Hippocampal formation (tissue), 2 donors: ENCODE measurements at places on chromosomes 13 and 19.
A peak's percentile ranks its signal among the peaks of the same experiment; 100 is the strongest.

DNA sequence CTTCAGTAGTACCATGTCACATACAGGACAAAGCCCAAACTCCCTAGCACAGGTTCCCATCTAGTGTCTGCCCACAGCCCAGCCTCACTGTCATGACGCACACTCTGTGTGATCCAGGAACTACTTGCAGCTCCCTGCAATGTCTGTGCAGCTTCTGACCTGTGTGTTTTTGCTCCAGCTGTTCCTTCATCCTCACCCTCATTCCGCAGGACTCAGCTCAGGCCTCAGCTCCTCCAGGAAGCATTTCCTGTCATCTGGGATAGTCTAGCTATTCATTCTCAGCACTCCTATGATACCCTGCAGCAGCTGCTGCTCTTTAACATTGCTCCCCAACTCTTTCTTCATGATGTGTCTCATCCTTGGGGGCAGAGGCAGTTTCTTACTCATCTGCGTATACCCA is 56.1 kb downstream of the ENOX1 start:
- DNase-seq: no peak

DNA sequence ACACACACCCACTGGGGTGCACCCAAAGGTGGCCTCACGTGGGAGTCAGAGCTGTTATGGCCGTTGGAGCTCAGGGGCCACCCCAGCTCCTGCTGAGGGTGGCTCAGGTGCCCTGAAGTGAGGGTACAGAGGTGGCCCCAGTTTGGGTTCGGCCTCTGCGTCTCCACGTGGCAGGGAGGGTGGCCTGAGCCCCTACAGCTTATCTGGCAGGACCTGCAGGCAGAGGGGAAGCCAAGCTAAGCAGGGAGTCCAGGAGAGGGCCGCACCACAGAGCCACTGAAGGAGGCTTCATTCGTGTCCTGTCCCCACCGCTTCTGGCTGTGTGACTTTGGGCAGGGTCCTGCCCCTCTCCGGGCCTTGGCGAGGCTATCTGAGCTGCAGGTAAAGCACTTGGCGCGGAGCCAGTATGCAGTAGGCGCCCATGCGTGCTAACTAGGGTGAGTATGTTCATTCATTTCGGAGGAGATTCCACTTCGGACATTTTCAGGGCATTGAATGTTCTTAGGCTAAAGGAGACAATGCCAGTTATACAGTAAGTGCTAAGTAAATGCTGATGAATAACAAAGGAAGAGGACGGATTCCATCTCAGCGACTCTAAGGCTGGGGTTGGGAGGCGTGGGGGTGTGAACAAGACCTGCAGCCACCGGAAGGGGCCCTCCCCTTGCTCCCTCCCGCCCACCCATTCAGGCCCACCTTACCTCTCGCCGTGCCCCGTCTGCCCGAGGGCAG is 4.9 kb downstream of the REX1BD start:
- DNase-seq: no peak

DNA sequence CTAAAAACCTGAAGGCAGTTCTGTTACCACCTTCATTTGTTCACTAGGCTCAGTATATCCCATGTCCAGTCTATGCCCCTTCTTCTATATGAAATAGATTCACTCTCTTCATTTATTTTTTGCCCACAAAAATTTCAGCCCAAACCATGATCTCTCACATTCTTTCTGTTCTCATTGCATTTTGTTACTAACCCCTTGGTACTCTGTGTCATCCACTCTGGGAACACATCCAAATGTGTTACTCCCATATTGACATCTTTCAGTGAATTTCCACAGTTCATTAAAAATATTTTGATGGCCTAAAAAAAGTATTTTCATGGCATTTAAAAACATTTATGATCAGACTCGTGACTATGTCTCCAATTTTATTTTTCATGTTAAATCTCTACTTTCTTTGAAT is 378.9 kb downstream of the SLITRK1 start:
- no peak for DNase-seq

- DNase-seq: no peak
Observed at GRCh38 chr19:10915130-10916091, 13.0 kb downstream of the YIPF2 start.

DNA sequence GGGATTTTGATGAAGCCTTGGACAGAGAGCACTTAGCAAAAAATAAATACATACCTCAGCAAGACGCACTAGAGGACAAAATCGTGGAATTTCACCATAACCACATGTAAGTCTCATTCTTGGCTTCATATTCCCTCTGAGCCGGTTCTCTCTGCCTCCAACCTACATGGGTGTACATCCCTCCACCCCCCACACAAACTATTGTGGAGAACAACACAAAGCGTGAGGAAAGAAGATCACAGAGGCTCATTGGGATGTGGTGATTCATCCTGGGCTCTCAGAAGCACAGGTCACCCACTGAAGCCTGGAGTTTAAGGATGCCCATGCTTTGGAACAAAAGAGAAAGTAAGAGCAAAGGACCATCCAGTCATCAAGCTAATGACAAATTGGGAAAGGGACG is 192.2 kb downstream of the STK24 start:
- no peak for DNase-seq

DNA sequence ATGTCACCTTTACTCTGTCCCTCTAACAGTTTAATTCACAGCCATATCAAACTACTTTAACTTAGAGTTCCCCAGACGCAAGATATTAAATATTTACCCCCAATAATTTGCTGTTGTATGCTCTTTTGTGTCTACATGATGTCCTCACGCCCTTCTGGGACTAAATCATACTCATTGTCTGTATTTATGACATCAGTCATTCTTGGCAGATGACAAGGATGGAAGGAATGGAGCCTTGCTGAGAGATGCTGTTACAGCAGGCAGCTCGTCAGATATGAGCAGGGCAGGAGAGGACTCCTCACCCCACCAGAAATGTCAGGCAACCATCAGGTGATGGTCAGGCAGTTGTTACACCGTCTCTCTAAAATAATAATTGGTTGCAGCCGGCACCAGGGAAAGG is 41.8 kb downstream of the CARD8 start:
- DNase-seq: no peak

GRCh38 chr13:80341756-80342370 is 937 bp upstream of the SPRY2 start:
- DNase-seq: peak; percentile 72

DNA sequence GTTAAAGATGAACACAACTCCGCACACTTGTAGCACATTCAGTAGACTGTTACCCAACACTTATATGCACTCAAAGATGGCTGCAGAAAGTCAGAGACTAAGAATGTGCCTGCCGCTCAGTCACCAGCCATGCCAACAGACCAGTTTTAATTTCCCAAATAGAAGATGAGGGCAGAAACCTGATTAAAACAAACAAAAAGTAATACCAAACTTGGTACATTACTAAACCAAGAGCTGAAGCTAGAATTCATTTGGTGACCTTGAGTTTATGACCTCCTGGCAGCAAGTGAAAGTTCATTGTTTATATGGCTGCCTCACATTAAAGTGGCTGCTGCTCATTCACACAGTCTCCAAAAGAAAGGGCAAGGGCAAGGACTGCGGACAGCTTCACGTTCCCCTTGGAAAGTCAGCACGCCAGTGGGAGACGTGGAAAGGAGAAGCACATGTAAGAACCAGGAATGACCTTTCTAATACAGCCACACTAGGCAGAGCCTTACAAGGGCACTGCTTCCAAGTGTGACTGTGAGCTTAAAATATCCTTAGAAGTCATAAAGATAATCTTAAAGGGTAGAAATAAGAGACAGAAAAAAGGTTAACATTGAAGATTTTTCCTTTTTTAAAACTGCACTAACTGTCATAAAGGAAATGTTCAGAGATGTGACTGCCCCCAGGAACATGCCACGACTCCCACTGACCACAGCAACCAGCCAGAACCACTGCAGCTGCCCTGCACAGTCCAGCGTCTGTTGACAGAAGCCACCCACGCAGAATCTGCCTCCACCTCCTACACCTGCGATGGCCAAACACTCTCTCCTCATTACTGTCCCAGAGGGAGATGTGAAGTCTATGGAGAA is 73.5 kb downstream of the STK24 start:
- no peak for DNase-seq

DNA sequence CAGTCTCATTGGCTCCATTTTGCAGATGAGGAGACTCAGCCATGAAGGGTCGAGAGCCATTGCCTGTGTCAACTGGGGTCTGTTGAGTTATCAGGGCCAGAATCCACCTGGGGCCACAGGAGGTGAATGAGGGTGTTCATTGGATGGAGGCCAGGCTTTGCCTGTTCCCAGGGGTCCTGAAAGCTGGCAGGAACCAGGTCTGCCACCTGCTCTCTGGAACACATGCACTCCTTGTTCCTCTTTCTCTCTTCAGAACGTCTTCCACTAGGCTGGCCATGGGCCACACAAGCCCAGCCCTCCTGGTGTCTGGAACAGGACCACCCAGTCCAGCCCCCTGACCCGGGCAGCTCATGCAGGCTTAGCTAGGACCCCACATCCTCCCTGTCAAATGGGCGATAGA is 21.1 kb downstream of the PPP1R37 start:
- DNase-seq: no peak

DNA sequence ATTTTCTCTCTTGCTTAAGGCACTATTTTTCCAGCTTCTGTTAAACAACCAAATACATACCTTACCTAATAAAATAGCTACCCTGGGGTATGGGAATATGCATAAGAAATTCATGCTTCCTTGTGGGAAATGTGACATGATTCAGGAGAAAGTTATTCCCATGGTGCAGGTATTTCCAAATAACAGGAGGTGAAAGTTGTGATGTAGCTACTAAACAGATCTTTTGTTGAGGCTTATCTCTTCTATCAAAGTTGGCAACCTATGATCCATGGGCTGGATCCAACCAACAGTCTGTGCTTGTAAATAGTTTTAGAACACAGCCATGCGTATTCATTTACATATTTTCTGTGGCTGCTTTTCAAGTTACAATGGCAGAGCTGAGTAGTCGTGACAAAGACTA is 177.8 kb upstream of the NBEA start:
- DNase-seq: no peak

- no peak for DNase-seq
Observed at GRCh38 chr19:19594381-19594780, 24.1 kb downstream of the PBX4 start.

GRCh38 chr19:41175801-41176777 is 16.9 kb upstream of the CYP2S1 start:
- DNase-seq: no peak

DNA sequence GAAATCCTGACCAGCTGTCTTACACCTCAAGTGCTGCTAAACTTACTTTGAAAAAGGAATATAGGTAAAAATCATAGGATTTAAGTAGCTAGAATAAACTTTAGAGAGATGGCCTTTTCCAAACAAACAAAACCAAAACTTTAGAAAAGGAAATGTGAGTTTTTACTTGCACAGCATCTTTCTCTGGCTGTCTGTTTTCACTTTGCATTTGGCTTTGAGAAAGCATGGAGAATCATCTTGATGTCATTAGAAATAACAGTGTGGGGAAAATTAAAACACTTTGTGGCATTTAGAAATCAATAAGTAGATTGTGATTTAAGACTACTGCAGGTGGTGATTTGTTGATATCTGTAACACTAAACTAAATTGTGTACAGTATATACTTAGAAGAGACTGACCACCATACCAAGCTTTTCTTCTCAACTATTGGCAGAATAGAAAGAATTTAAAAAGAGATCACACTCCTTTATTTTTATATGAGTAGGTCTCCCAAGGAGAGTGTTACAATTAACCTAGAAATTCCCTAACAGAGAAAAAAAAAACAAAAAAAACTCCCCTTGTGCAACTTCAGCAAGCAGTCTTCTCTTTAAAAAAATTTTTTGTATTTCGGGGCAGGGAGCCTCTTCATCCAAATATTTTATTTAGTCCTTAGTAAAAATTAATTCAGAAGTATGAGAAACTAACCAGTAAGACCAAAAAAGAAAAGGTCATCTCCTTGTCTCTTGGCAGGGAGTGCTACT is 6.1 kb downstream of the WDFY2 start:
- DNase-seq: no peak

- no peak for DNase-seq
Observed at GRCh38 chr19:8233370-8233769, 24.2 kb downstream of the CERS4 start.

GRCh38 chr19:14470031-14470876 is 4.9 kb downstream of the PTGER1 start:
- DNase-seq: no peak

GRCh38 chr13:41700790-41701310 is 243.5 kb downstream of the RGCC start:
- no peak for DNase-seq

- DNase-seq: no peak
Observed at GRCh38 chr13:106100171-106100919, 435.1 kb downstream of the EFNB2 start.

GRCh38 chr19:13727798-13728197 is 36.5 kb upstream of the MRI1 start:
- no peak for DNase-seq

DNA sequence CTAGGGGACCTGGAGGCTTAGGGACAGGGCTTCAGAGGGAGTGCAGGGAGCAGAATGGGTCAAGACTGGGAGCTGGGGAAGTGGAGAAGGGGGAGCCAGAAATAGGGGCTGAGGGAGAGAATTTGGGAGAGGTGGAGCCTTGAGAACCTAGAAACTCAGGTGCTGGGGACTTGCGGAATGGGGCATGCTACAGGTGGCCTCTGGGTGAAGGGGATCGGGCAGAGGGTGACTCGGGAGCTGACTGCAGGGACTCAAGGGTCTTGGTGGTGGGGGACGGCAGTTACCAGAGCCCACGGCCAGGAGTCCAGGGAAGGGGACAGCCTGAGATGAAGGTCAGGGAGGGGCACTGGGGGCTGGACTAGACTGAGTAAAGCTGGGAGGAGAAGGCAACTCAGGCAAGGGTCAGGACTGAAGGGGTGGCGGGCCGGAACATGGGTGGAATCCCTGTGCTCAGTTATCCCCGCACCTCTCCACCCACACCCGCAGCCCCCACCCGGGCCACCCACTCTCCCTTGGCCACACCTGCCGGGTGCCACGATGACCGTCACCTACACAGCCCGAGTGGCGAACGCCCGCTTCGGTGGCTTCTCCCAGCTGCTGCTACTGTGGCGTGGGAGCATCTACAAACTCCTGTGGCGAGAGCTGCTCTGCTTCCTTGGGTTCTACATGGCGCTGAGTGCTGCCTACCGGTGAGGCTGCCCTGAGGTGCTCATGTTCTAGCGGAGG is 628 bp downstream of the BEST2 start:
- no peak for DNase-seq

DNA sequence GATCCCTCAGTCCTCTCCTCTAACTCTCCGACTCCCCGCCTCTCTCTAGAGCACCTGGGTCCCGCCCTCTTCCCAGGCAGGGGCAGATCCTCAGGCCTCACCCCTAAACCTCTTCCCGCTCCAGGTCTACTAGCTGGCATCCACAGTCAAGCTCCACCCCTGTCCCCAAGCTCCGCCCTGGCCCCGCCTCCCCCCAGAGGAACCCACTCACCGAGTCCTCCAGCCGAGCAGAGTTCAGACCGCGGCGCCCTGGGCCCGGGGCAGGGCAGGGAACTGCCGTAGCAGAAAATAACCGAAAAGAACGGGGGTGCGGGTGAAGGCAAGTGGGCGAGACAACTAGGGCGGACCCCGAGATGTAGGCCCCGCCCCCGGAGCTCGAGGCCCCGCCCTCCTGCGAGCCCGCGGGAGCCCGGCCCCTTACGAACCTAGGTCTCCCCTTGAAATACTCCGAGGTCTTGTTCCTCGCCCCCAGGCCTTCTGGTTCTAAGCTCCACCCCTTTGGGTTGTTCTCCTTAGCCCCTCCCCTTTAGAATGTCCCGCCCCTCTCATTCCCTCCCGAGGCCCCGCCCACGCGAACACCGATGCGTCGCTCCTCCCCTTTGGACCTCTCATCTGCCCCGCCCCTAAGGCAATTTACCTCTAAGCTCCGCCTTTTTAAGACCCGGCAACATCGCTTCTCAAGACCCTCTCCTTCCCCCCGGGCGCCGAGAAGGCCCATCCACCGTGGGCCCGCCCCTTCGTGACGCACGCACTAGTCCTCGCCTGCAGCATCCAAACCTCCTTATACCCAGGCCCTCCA is at the start of gene GGN:
Gene GGN (minus strand): TSS at position 485 of the 799 bp plus-strand sequence. CDS start 773 bp downstream, outside the sequence.
- peak; percentile 70 for DNase-seq
